ENCODE measurements at places on chromosomes 6 and 20. TPM values are rescaled to one million over a fixed set of nuclear protein-coding genes. Genes with fewer than 3 reads are reported as not detected.

GRCh38 chr6:152117156-152118133 is 310.0 kb downstream of the ESR1 start:
- no peak for DNase-seq

The VPS52 gene
- total RNA-seq: 54.5 TPM

GRCh38 chr6:5116243-5116991 is 31.3 kb downstream of the PPP1R3G start:
- no peak for DNase-seq

The LAMA2 gene
- 212 TPM for total RNA-seq
